NCI-H345 (cell line): ENCODE measurements at places on chromosomes 3 and 15.

GRCh38 chr15:69415381-69415780, 1.2 kb downstream of the KIF23 start:
- DNase-seq, result no peak

- DNase-seq, result no peak
Observed at GRCh38 chr3:186359078-186359477, 3.0 kb downstream of the DGKG start.

- no peak for DNase-seq
Observed at GRCh38 chr3:126391631-126392030, 3.1 kb upstream of the CFAP100 start.

GRCh38 chr15:44286814-44287452, 1.6 kb upstream of the GOLM2 start:
- no peak for DNase-seq

DNA sequence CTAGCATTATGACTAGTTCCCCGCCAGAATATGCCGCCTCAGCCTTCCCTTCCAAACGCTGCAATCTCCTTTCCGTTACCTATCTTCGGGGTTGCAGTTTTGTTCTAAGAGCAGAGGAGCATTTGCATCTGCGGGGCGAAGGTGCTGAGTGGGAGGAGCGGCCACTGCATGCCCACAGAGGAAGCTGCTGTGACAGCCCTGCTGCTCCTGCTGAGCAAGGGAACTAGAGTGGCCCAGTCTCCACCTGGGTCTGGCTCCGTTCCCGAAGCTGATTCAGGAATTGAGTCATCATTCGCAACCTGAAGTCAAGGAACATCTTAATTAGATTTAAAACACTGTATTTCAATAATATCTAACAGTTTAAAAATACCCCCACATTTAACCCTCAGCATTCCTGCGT, 98.2 kb upstream of the TJP1 start:
- no peak for DNase-seq
